ENCODE measurements at places on chromosomes 11 and 22.

GRCh38 chr11:125242141-125242775, 77.7 kb downstream of the PKNOX2 start:
- H3K27ac ChIP-seq: no peak overlapping the region
- no peaks in the 10 kb centered on the region for H3K4me1 ChIP-seq
- no peaks in the 10 kb centered on the region for H3K36me3 ChIP-seq

GRCh38 chr11:8512547-8512946, 81.5 kb downstream of the STK33 start:
- no peak overlapping the region for H3K4me3 ChIP-seq
- no peaks in the 10 kb centered on the region for H3K27me3 ChIP-seq
- no peaks in the 10 kb centered on the region for H3K36me3 ChIP-seq
- no peaks in the 10 kb centered on the region for H3K4me1 ChIP-seq
- H3K27ac ChIP-seq: no peak overlapping the region

DNA sequence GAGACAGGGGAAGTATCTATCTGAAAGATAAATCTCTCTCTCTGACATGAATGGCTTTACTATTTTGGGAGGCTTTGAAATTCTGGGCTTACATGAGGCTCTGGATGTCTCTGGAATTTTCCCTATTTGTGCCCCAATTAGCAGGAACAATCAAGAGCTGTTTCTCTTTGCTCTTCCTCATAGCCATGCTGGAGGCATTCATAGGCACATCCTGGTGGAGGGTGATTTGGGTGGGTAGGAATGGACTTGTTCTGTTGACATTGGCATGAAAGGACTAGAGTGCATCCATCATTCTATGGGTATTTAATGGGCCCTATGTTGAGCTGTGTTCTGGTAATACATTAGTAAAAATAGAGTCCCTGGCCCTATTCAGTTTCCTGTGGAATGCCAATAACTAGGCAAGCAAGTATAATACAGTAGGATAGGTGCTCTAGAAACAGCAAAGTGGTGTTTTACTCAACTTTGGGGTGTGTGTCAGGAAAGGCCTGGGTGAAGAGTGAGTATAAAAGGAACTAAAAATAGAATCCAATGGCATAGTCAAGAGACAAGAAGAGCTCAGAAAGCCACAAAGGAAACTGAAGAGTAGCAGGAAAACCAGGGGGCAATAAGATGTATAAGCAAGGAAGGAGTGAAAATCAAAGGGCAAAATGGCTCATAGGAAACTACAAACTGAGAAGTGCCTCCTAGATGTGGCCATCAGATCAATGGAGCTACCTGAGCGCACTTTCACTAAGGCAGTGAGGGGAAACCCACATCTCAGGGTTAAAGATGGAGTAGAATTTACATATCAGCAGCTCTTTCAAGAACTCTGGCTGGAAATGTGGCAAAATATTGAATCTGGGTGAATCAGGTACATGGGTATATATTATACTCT, 45.0 kb downstream of the CWC15 start:
- DNase-seq: no peak
- H3K4me3 ChIP-seq: no peak overlapping the region
- H3K36me3 ChIP-seq: peaks cover 14% of the 10 kb centered on the region
- no peak overlapping the region for H3K27ac ChIP-seq
- H3K27me3 ChIP-seq: peaks cover 4% of the 10 kb centered on the region
- H3K4me1 ChIP-seq: peaks cover 22% of the 10 kb centered on the region

GRCh38 chr11:67670316-67671210, 3.9 kb downstream of the ALDH3B2 start:
- no peak overlapping the region for H3K4me3 ChIP-seq
- no peak for DNase-seq
- H3K36me3 ChIP-seq: no peaks in the 10 kb centered on the region
- H3K27me3 ChIP-seq: no peaks in the 10 kb centered on the region

GRCh38 chr22:29765905-29766631, 739 bp downstream of the ZMAT5 start:
- H3K4me1 ChIP-seq: peaks cover 21% of the 10 kb centered on the region
- peak overlapping the region; percentile 76 for H3K27ac ChIP-seq
- H3K27me3 ChIP-seq: no peaks in the 10 kb centered on the region
- peaks cover 27% of the 10 kb centered on the region for H3K36me3 ChIP-seq

DNA sequence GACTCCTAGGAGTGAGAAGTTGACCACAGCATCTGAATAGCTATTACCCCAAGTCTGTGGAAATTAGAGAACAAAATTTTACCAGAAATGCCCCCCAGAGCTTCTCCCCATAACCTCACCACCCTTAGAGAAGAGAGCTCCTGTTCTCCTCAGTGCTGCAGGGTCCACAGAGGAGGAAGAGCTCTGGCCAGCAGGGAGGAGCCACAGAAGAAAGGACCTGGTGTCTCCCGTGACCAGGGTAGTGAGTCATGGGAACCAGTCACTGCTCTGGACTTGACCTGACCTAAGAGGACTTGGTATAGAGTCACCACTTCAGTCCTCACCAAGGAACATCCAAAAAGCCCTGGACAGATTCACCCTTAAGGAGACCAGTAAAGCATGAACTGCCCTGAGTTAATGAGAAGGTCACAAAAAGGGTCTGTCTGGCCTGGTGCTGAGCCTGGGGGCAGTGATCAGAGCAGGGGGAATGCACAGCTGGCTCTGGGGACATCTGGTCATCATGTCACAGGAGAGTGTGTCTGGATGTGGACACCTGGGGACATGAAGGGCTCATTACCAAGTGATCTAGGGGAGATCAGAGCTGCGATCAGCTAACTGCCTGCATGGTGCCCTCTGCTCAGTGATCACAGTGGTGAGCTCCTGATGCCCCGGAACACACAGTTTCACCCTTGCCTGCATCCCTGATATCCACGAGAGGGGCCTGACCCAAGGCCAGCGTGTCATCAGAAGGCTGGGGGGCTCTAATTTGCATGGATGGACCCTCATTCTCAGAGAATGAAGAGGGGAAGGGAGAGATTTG, 103.3 kb upstream of the TOP3B start:
- H3K4me1 ChIP-seq: no peaks in the 10 kb centered on the region
- DNase-seq: no peak
- no peak overlapping the region for H3K4me3 ChIP-seq
- H3K36me3 ChIP-seq: no peaks in the 10 kb centered on the region
- peaks cover 22% of the 10 kb centered on the region for H3K27me3 ChIP-seq

DNA sequence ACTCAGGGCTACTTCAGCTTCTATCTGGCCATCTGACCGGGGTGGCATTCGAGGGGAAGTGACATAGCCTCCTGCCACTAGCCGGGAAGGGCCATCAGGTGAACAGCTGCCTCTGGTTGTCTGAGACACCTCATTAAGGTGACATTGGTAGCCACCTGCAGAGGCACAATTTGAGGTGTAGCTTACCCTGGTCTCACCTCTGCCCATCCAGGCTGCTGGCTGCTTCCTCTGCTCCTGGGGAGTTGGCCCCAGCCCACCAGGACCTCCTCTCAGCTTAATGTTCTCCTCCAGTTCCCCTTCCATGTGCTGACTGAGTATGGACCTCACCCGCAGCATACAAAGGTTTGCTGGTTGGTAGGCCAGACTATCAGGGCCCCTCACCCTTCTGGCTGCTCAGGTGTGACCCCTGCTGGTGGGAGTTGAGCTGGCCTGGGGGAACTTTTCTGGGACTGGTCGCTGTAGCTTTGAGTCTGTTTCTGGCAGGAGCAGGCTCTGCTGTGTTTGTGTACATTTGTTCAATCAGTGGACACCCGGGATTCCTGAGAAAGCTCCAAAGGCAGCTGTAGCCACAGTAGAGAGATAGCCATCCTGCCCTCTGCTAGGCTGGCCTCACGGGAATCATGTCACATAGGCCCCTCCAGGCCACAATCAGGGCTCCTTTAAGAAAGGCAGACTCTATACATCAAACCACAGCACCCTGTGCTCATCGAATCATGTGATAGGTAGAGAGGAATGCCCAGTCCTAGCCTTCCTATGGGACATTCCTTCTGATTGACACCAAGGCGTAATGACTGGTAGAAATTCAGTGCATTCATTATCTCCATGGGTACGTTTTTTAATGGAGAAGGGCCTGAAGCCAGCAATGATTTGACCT, 295.1 kb upstream of the PLET1 start:
- H3K4me3 ChIP-seq: no peak overlapping the region
- H3K4me1 ChIP-seq: no peaks in the 10 kb centered on the region
- H3K36me3 ChIP-seq: no peaks in the 10 kb centered on the region
- DNase-seq: peak; percentile 49
- H3K27ac ChIP-seq: no peak overlapping the region

DNA sequence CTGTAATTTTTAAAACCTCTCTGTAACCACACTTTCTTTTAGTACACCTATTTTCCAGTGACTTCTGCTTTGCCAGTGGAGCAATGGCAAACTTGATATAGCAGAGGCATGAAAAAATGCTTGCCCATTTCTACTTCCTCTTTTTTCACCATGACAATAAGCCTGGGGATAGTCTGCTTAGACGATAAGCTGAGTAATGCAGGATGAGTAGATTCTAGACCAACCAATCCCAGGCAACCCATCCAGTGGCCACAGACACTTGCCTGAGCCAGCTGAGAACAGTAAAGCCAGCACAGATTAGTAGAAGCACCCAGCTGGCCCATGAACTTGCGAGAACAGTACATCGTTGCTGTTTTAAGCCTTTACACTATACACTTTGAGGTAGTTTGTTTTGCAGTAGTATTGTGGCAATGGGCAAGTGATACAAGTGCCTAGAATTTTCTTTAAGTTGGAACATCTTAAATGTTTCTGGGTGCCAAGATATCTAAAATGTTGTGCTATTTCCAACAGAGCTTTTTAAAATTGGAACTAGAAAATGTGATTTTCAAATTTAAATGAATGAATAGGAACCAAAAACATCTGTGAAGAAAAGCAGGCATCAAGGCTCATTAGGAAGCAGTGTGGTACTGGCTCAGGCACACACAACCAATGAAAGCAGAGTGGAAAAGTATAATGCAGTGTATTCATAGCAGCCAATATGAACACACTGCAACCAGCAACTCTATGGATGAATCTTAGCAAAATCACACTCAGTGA, 37.7 kb downstream of the DDI1 start:
- H3K27me3 ChIP-seq: no peaks in the 10 kb centered on the region
- H3K4me1 ChIP-seq: no peaks in the 10 kb centered on the region
- no peak overlapping the region for H3K4me3 ChIP-seq
- no peaks in the 10 kb centered on the region for H3K36me3 ChIP-seq
- no peak for DNase-seq

- no peak overlapping the region for H3K27ac ChIP-seq
- H3K4me1 ChIP-seq: peaks cover 10% of the 10 kb centered on the region
Measured at GRCh38 chr11:72569966-72570892, 104.0 kb downstream of the PDE2A start.

- H3K27me3 ChIP-seq: no peaks in the 10 kb centered on the region
- DNase-seq: no peak
- H3K36me3 ChIP-seq: no peaks in the 10 kb centered on the region
Measured at GRCh38 chr11:96817482-96818399, 427.9 kb downstream of the JRKL start.

DNA sequence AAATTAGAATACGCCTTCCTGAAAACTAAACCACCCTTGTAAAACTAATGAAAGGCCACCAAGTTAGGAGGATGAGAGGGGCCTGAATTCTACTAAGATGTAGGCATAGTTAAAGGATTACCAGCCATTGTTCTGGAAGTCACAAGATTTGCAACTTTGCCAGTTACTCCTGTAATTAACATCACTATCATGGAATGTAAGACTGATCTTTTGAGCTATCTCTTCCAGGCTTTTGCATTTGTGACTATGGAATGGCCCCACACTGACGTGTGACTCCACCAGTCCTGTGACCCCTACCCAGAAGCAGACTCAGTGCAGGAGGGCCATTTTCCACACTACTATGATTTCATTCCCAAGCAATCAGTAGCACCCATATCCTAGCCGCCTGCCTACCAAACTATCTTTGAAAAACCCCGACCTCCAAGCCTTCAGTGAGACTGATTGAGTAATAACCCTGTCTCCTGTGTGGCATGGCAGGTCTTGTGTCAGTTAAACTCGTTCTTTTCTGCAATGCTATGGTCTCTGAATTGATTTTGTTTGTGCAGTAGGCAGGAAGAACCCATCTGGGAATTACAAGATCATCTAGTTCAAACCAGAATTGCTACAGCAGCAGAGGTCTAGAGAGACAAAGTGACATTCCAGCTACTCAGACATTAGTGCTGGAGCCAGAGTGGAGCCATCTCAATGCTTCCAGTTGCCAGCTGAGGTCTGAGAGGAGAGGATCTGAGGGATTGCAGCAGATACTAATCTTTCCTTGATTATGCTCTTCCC, 1.9 kb upstream of the CTSF start:
- H3K36me3 ChIP-seq: no peaks in the 10 kb centered on the region
- H3K4me3 ChIP-seq: peak overlapping the region; percentile 7
- peaks cover 30% of the 10 kb centered on the region for H3K27me3 ChIP-seq
- H3K27ac ChIP-seq: no peak overlapping the region
- DNase-seq: no peak

DNA sequence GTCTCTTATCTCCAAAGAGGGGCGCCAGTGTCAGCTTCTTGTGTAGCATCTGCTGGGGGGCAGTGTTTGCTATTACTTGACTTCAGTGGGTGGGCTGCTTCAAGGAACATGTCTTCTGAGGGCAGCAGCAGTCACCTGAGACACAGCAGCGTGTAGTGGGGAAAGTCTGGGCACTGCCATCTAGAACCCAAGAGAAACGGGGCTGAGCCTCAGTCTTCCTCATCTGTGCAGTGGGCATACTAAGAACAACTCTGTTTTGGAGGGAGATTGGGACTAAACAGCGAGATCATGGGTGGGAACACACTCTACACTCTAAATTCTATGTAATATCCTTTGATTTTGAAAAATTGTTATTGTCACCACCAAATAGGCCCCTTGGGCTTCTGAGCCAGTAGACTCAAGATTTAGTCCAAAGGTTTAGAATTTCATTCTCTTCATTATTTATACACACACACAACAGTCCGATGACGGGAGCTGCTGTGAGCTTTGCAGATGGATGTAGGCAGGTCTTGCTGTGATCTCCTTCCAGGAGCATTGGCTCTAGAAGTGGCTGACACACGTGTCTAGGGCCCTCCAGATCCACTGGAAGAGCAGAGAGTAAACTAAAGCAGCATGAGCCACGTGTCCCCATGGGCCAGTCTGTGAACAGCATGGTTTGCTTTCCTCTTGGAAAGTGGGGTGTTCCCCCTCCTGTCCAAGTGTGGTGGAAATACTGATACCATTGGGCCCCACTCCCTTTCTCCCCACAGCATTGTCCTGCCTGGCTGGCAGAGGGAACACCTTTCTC, 51.8 kb downstream of the TRAF6 start:
- H3K36me3 ChIP-seq: peaks cover 8% of the 10 kb centered on the region
- H3K27me3 ChIP-seq: peaks cover 8% of the 10 kb centered on the region

DNA sequence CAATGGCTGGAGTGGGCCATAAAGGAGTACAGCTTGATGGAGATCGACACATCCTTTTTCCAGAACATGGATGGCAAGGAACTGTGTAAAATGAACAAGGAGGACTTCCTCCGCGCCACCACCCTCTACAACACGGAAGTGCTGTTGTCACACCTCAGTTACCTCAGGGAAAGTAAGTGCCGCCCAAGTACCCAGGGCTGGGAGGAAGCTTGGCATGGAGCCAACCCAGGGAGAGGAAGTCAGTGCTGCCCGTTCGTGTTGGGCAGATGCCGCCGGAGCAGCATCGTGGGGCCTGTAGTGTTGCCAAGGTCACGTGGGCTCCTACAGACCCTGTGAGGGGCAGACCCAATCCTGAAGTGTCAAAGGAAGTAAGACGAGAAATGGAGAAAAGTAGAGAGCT, 78.9 kb downstream of the FLI1 start:
- no peak overlapping the region for H3K4me3 ChIP-seq
- no peak overlapping the region for H3K27ac ChIP-seq
- peaks cover 12% of the 10 kb centered on the region for H3K4me1 ChIP-seq
- no peaks in the 10 kb centered on the region for H3K27me3 ChIP-seq
- H3K36me3 ChIP-seq: peaks cover 74% of the 10 kb centered on the region
